Astrocyte of the hippocampus (primary cell): ENCODE measurements at places on chromosomes 5 and 9.

GRCh38 chr9:133487331-133487725 is 8.4 kb upstream of the SLC2A6 start:
- DNase-seq, result no peak

DNA sequence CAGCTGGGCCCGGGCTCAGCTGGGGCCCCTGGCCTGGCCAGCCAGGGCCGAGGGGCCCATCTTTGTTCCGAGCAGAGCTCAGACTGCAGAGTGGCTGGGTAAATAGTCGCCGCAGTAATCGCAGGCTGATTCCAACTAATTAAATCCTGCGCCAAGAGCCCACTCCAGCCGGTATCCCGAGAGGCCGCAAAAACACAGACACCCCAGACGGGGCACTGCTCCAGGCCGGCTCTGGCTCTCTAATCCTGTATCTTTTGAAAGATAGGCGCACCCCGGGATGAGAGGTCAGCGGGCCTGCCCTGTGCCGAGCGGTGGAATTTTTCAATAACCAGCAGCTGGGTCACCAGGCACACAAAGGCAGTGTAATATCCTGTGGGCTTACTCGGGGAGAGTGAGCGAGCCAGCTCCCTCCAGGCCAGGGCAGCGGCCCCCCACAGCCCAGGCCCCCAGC is 57.7 kb downstream of the LMX1B start:
- no peak for DNase-seq

GRCh38 chr9:2299843-2300205 is 284.7 kb downstream of the SMARCA2 start:
- DNase-seq, result no peak

DNA sequence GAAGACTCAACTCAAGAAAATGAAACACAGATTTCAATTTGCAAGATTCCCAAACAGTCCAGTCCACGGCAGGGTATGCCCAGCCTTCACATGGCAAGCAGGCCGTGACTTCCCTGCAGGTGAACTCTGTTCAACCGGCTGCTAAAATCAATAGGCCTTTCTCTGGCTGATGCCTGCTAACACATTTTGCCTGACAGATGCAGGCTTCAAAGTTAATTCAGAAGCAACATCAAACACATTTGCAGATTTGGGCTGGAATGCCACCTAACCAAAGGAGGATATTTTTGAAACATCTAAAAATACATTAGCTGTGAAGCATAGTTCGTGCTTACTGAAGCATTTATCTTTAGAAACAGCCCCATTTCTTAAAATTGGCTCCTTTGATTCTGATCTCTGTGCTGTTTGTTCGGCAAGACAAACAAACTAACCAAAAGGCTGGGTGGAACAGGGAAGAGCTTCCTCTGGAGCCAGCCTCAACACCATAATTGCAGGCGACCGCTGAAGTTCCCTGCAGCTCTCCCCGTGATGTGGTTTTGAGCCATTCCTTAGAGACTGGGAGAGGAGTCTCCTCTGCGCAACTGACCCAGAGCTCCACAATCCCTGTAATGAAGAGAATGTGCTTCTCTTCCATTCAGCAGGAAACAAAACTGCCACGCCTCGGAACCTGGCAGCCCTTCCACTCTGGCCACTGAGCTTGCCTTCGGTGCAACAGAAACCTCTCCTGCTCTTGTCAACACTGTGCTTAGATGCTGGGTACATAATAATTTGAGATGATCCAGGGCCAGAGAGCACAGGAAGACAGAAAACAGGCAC is 126.5 kb downstream of the MYO10 start:
- peak; percentile 93 for DNase-seq

DNA sequence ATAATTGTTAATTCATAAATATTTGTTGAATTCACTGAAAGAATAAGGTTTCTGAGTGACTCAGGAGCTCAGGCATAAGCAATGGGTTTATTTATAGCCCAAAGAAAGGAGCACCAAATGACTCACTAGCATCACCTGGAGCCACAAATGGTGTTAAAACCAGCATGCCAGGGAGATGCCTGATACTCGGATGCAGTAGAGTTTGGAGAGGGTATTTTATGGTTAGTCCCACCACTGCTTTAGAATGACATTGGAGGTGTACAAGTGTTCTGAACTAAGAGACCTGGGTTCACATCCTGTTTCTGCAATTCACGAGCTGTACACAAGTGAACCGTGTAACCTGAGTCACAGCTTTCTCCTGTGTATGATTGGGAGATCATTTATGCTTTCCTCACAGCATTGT is 25.2 kb downstream of the CCL28 start:
- DNase-seq, result no peak

DNA sequence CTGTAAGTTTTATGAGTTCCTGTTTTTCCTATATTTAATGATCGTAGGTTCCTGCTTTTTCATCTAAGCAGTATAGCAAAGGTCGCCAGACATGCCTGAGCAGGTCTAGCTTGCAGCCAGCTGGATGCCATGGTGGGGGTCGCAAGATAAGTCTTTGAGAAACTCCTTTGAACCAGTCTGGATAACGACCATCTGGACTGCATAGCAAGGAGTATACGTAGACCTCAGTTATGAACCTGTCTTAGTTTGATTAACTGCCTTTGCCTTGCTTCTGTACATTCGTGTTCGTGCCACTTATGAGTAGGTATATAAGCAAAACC is 8.4 kb upstream of the SPATA31E1 start:
- DNase-seq, result no peak

GRCh38 chr5:74995926-74996325 is 56.4 kb downstream of the GCNT4 start:
- no peak for DNase-seq

DNA sequence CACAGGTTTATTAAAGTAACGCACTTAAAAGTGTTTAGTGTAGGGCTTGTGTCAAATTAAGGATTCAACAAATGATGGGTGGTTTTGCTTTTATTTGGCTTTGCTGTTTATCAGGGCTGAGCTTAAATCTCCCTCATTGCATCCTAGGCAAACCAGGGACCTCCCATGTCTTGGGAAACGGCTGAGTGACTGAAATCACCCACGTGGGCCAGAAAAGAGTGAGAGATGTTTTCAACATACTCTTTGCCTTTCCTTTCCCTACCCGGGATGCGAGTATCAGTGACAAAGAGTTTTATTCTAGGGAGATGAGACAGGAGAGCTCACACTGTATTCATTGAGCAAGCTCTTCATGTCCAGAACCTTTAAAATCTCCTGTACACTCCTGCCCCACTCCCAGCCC is 23.3 kb downstream of the KCNMB1 start:
- DNase-seq, result no peak
